Left hindlimb (tissue), 1 donor: ENCODE measurements at places on chromosomes 12 and 14.

GRCh38 chr12:49088150-49088931 is 6.3 kb downstream of the DHH start:
- DNase-seq, result peak; percentile 72

DNA sequence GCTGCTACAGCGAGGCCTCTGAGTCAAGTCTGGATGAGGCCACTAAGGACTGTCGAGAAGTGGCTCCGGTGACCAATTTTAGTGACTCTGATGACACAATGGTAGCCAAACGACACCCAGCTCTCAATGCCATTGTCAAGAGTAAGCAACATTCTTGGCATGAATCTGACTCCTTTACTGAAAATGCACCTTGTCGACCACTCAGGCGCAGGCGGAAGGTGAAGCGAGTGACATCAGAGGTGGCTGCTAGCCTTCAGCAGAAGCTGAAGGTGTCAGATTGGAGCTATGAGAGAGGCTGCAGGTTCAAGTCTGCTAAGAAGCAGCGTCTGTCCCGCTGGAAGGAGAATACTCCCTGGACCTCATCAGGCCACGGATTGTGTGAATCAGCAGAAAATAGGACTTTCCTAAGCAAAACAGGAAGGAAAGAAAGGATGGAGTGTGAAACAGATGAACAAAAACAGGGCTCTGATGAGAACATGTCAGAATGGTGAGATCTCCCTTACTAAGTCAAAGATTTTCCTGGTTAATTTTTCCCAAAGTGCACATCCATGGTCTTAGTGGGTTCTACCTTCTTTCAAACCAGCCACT is 2.9 kb downstream of the GPATCH2L start:
- DNase-seq, result no peak

DNA sequence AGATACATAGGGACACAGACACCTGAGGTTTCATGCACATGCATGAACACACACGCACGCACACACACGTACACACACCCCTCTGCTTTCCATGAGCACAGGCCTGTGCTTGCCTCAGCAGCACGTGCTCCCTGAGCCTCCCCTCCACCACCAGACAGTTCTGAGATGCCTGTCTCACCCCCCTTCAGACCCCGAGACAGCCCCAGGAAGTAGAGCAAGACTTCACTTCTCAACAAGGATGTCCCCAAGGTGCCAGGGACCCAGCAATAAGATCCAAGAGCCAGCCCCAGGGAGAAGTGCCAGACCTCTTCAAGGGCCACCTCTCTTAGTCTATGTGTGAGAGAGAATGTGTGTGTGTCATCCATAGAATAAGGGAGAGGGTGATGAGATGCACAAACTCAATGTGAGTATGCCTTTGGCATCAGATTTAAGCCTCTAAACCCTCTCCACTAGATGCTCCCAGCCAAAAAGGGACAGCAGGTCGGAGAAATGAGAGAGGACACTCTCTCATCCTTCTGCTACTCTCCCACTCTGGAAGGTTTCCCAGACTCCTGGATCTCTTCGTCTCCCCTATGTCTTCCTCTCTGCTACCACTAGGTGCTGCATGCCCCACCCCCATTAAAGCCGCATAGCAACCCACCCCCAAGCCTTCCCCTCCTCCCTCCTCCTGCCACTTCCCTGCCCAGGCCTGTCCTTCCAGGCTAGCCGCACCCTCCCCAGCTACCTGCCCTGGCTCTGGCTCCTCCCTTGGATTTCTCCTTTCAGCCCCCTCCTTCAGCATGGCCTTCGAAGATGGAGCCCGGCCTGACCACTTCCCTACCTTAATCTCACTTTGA is 7.7 kb downstream of the RARG start:
- peak; percentile 51 for DNase-seq

GRCh38 chr14:69683971-69684370 is 72.6 kb downstream of the SUSD6 start:
- DNase-seq, result no peak

- no peak for DNase-seq
These were observed 14.3 kb downstream of the PLD4 start for GRCh38 chr14:104938960-104939359.

DNA sequence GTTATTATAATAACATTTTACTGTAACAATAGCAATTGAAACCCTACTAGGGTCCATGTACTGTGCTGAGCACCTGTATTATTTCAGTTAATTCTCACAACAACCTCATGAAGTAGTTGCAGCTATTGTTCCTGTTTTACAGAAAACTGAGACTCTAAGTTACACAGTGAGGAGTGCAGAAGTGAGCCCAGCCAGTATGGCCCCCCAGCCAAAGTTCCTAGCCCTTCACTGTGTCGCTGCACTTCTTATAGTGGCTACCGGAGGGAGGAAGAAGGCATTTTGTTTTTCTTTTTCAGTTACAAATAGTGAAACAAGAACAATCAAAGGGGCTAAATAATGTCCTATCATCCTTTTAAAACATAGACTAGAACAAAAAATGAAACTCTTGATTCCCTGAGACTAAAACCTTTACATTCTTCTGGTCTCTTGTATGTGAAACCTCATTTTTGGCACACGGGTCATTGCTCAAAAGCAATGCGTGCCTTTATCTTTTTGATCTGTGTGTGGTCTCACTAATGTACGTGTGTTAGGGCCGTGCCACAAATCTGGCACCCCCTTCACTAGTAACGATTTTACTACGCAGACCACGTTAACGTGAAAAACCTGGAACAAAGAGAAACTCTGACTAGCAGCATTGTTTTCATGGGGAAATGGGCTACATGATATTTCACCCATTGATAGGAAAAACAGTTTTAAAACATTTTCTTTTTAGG is 88.7 kb downstream of the LLPH start:
- no peak for DNase-seq

- DNase-seq, result no peak
These were observed 104.1 kb downstream of the SLC35F4 start for GRCh38 chr14:57761800-57762199.

DNA sequence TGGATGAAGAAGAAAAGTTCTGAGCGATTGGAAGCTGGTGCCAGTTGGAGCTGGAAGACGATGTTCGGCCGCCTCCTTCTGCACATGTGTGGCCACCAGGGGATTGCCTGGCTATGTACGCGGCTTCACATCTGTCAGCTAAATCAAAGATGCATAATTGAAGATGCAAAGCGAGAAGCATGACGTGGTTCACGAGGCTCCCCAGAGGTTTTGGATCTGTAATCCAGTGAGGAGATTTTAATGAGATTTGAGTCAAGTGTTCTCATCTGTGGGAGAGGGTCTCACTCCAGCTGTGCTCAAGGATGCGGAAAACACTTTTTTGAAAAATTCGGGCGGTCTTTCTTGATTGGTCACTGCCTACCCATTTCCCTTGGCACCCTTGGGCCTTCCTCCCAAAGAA is 94.6 kb downstream of the PAX9 start:
- DNase-seq, result no peak

GRCh38 chr14:30020687-30021086 is 93.0 kb upstream of the PRKD1 start:
- no peak for DNase-seq

GRCh38 chr12:3203713-3204112 is 126.5 kb downstream of the TSPAN9 start:
- DNase-seq, result no peak

DNA sequence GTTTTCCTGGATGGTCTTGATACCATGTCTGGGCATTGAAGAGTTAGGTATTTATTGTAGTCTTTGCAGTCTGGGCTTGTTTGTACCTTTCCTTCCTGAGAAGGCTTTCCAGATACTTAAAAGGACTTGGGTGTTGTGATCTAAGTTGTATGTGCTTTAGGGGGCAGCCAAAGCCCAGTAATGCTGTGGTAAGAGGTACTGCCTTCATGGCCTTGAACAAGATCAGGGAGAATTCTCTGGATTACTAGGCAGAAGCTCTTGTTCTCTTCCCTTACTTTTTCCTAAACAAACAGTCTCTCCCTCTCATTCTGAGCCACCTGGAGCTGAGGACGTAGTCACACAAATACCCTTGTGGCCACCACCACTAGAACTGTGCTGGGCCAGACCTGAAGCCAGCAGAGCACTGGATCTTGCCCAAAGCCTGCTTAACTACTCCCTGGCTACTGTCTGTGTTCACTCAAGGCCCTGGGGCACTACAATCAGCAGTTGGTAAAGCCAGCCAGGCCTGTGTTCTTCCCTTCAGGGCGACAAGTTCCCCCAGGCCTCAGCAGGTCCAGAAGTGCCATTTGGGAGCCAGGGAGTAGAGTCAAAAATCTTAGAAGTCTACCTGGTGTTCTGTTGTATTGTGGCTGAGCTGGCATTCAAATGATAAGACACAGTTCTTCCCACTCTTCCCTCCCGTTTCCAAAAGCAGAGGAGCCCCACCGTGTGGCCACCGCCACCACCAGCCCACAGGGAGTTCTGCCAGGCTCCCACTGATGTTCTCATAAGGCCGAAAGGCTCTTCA is 11.4 kb downstream of the PRORP start:
- DNase-seq, result no peak

DNA sequence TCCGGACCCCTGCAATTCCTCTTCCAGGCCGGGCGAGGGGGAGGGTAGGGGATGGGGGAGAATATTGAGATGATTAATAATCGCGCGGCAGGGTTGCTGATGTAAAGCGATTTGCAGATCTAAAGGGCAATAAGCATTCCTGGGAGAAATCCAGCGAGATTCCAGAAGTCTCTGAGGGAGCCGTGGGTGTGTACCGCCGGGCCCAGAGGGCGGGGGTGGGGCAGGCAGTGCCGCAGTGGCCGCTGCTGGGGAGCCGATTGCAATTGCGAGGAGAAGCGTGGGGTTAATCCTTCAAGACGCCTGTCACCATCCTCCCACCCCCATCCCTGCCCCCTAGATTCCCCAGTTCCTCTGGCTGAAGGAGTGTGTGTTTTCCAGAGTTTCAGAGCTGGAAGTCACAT is 16.4 kb downstream of the FOS start:
- DNase-seq, result peak; percentile 75

GRCh38 chr12:101775816-101776215 is 36.6 kb upstream of the SYCP3 start:
- DNase-seq, result no peak

DNA sequence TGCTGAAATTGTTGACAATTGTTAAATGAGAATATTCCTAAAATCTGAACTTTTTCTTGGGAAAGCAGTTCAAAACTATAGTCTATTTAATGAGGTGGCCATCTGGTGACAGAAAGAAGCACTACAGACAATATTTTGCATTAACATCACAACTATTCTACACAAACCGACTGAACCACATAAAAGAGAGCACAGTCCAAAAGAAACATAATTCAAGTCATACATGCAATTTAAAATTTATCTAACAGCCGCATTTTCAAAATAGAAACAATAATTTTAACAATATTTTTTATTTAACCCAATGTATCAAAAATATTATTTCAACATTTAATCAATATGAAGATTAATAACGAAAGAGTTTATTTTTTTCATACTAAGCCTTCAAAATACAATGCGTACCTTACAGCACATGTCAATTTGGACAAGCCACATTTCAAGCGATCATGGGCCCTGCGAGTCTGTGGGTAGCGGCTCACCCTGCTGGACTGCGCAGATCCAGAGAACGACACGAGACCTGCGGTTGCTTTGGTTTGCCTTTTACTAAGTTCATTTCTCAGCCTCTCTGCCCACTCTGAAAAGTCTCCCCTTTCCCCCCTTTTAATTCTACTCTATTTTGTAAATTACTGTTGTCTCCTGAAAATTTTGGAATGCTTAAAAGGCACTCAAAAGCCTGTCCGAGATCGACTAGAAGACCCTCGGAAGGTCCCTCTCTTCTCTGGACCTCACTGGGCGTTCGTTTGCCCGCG is 947 bp upstream of the LRRC9 start:
- DNase-seq, result peak; percentile 34

DNA sequence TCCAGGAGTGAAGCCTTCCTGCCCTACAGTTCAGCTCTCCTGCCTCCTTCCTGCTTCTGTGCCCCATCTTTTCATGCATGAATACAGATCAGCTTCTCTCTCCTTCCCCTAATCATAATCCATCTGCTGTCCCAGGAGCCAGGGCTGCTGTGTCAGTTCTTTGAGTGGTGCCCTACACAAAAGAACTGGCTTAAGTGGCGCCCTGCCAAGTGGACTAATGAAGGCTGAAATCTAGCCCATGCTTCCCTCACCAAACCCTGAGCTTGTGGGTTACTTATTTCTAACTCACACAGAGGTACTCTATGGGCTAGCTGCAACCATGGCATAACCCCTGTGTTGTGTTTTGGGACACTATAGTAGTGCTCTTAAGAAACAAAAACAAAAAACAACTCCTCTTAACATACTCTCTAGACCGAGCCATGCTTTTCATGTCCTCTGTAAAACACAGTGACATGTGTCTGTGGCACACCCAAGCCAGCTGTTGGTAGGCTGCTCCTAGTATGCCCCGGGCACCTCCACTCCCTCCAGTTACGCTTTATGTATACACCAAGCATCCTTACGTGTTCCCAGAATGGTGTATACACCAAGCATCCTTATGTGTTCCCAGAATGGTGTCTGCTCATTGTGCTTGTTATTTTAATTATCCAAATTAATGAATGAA is 19.3 kb upstream of the ETV6 start:
- no peak for DNase-seq

- no peak for DNase-seq
These were observed 926 bp downstream of the HRK start for GRCh38 chr12:116880213-116880816.

DNA sequence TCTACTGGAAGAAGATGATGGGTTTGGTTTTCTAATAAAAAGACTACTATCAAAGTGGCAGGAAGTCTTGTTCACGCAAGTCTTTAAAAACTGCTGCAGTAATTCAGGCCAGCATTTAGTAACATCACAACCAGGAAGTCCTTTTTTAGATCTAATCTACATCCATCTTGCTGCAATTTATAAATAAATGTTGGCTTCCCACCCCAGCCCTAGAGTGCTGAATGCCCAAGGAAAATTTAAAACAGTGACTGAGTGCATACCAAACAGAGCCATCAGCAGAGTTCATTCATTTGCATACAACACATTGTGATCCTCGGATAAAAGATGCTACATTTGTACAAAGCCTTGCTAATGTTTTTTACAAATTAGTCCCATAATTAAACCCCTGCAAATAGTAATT is 72.1 kb downstream of the PHLDA1 start:
- no peak for DNase-seq

DNA sequence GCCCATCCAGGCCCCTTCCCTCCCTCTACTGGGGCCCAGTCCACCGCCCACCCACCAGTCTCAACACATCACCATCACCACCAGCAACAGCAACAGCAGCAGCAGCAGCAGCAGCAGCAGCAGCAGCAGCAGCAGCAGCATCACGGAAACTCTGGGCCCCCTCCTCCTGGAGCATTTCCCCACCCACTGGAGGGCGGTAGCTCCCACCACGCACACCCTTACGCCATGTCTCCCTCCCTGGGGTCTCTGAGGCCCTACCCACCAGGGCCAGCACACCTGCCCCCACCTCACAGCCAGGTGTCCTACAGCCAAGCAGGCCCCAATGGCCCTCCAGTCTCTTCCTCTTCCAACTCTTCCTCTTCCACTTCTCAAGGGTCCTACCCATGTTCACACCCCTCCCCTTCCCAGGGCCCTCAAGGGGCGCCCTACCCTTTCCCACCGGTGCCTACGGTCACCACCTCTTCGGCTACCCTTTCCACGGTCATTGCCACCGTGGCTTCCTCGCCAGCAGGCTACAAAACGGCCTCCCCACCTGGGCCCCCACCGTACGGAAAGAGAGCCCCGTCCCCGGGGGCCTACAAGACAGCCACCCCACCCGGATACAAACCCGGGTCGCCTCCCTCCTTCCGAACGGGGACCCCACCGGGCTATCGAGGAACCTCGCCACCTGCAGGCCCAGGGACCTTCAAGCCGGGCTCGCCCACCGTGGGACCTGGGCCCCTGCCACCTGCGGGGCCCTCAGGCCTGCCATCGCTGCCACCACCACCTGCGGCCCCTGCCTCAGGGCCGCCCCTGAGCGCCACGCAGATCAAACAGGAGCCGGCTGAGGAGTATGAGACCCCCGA is 6.8 kb upstream of the RNU7-1 start:
- peak; percentile 75 for DNase-seq
